ENCODE measurements at places on chromosomes 4 and X.
A peak's percentile ranks its signal among the peaks of the same experiment; 100 is the strongest.

- no peak for DNase-seq
Measured at GRCh38 chr4:113757486-113757885, 4.1 kb downstream of the CAMK2D start.

DNA sequence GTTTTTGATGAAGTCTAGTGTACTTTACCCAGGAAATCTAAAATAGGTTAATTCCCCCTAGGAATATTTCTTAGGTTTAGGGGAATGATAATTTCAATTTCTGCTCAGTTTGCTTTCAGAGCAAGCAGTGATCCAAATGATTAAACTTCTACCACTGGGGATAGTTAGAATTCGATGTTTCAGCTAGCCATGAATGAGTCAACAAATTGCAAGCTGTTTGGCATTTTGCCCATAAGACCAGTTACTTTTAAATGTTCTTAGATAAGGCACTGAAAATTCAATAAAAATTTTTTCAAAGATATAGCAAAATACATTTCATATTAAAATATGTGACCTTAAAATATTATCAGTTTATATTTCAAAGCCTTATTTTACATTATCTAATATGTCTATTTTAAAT lies 993.6 kb downstream of the ARAP2 start:
- DNase-seq: no peak

DNA sequence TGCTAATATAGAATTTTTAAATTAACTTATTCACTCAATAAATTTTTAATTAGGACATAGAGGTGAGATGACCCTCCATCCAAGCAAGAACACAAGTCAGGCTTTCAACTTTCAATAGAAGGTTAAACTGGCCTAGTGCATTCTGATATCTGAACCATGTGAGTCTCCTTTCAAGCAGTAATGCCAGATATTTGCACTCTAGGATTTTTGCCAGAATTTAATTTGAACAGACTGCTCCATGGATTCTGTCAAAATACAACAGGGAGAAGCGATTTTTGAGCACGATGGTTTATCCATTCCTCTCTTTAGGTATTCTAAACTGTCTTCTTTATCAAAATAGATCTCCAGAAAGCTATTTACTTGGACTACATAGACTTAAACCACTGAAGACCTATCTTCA lies 72.0 kb upstream of the DCLK2 start:
- no peak for DNase-seq

DNA sequence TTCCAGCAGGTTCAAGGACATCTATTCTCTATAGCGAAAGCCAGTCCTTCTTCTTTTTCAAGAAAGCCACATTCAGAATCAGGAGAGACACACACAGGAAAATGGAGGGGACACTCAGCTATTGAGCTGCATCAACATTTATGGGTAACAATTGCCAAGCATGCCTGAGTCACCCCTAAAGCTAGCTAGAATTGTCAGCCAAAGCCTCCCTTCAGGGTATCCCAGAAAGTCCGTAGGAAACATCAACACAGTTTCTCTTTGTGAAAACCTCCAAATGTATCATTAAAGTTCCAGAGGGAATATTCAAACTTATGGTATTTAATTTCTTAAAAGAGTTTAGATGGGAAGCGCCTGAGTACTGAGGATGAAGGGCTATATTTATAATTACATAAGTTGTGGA lies 331.1 kb upstream of the SLC7A11 start:
- no peak for DNase-seq

DNA sequence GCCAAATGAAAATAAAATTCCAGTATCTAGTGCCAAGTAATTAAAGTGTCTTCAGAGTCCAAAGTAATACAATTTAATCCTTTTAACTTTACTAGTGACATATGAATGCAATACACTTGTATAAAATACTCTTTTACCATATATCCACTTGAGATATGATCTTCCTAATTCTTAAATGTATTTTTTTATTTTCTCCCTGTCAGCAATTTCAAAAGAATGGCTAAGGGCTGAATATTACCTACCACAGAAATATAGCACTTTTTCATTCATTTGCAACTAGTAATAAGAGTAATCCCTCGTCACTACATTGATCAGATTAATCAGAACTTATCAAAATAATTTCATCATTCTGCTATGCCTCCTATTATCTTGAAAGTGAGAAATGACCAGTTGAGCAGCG lies 10.1 kb upstream of the TBX22 start:
- no peak for DNase-seq

GRCh38 chrX:107750263-107750662 lies 25.3 kb downstream of the TSC22D3 start:
- DNase-seq: no peak

- no peak for DNase-seq
Measured at GRCh38 chr4:168522829-168523489, 26.1 kb downstream of the PALLD start.

- no peak for DNase-seq
Measured at GRCh38 chr4:40210776-40211175, 13.9 kb downstream of the RHOH start.

GRCh38 chr4:79827283-79827682 lies 245.7 kb downstream of the ANTXR2 start:
- DNase-seq: no peak

DNA sequence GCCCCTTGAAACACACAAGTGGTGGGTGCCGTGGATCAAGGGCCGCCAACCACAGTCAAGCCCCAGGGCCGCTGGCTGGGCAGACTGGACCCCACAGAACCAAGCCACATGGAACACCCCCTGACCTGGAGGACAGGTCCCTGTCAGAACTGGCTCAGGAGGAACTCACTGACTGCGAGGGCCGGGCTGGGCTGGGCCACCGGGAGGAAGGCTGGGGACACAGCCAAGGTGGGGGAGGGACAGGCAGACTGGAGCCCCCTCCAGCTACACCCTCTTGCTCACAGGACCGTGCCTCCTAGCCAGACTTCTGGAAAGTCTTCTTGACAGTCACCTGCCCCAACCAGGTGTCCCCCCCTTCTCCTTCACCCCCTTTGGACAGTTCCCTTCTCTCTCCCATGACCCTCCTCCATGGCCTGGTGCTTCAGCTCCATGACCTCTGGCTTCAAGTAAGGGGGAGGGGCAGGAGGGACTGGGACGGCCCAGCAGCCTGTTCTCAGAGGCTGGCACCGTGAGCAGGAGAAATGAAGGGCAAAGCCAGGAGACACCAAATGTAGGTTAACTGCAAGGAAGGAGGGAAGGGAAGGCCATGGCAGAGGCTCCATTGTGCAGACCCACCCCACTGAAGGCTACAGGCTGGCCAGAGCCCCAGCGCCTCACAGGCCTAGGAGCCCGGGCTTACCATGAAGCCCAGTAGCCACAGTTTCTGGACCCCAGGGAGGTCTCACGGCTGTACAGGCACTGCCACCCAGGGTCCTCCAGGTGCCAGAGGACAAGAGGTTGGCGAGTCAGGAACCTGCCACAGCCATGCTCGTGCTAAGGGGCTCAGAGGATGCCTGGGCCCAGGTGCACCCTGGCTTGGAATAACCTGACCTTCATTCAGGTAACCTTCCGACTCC lies 22.6 kb upstream of the DUSP9 start:
- no peak for DNase-seq

- no peak for DNase-seq
Measured at GRCh38 chrX:41634284-41634683, 54.5 kb upstream of the GPR34 start.

DNA sequence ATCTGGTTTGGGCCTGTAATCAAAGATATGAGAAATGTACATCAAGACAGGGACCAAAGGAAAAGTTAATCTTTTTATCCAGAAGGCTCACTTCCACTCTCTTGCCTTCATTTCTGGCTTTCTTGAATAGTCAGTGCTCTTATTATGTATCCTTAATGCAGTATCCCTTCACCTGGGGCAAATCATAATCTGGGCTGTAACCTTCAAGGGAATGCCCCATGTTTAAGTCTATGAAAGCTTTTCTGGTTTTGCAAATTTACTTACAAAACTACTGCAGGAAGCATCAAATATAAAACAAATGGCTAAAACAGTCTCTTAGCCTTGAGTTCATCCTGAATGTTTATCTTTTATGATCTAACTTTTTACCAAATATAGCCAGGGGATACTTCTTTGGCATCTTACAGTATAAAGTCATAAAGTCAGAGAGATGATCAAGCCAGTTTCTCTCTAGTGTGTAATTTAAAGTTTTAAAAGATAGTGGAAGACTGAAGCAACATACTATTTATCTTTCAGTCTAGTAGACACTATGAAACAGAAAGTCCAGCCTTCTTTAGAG lies 1214.8 kb downstream of the STIM2 start:
- no peak for DNase-seq

- no peak for DNase-seq
Measured at GRCh38 chr4:184444953-184445309, 29.4 kb downstream of the IRF2 start.

DNA sequence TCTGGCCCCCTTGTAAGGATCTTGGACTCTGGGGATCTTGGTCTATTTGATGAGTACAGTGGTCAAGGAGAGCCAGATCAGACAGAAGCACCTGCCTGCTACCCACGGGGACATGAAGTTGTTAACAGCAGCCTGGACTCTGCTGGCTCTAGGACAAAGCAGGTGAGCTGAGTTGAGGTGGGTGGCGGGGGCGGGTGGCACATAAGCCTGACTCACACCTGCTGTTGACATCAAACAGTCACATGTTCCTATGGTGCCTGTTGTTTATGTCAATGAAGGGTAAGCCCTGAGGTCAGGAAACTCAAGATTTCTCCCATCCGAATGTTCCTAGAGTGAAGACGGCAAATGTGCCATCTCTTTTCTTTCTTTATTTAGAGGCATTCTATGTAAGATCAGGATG lies 50.1 kb upstream of the CLNK start:
- no peak for DNase-seq

GRCh38 chr4:182427554-182427953 lies 184.4 kb downstream of the TENM3 start:
- DNase-seq: no peak

DNA sequence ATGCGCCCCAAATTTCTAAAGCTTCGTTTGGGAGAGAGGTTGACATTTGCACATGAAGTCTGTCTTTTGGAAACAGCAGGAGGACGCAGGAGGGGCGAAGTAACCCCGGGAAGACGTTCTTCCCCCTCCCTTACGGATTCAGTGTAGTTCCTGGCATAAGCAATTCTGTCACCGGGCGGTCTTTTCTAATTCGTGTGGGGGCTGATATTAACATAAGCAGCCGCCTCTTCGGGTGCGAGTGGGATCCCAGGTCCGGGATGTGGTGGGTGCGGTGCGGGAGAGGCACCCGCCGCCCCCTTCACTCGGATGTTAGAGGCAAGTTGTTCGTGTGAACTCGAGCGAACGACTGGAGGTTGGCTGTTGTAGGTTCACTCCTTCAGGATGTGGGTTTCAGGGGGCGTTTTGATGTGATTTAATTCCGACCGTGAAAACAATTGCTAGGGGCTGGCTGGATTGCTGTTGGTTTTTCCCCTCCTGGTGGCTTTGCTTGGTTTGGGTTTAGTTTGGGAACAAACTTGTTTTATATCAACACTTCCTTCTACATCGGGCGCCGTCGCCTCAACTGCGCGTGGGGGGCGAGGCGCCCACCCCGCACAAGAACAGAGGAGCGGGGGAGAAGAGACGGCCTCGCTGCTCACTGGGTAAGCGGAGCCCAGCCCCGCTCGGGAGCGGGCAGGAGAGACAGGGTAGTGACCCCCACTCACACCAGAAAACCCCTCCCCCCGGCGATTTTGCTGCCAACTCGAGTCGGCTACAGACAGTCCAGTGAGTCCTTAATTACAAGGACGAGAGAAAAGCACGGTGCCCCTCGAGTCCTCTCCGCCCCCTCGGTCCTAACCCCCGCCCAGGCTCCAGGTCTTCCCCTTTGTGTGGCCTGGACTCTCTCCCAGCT lies 2.9 kb upstream of the LEF1 start:
- peak; percentile 58 for DNase-seq

GRCh38 chr4:134700251-134700650 lies 498.7 kb upstream of the PABPC4L start:
- DNase-seq: no peak

DNA sequence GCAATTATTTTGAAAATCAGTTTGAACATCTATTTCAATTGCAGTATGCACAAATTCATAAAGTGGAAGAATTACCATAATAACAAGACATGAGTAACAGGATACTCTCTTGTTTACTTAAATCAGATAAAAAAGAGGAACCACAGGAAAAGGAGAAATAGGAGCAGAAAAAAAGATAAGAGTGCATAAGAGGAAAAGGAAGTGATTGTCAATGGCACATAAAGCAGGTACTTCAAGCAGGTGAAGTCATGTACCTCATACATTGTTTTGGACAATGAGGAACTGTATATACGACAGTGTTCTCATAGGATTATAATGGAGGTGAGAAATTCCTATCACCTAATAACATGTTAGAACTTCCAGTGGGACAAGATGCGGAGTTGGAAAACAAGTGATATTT lies 334.5 kb upstream of the PCDH7 start:
- DNase-seq: no peak

DNA sequence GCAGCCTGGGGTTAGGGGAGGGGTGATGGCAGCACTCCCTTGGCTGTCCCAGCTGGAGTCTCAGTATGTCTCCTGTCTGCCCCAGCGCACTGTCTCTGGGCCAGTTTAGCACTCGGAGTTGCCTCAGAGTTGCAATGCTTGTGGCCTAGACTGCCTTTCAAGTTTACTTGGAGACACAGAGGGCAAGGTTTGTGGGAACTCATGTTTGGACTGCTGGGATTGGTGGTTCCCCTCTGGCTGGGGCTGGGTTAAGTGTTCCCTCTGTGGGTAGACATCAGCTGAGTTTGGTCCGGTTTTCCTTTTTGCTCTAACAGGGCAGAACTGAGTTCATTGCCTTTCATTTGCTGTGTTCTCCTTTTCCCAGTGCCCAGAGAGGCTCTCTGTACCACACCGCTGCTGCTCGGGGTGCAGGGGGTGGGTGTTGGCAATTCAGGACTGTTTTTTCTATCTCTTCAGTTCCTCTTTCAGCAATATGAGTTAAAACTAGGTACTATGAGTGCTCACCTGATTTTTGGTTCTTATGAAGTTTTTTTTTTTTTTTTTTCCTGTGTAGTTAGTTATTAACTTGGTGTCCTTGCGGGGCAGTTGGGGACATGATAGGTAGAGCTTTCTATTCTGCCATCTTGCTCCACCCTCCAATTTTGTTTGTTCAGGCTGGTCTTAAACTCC lies 17.2 kb downstream of the RAB33B start:
- DNase-seq: no peak

- no peak for DNase-seq
Measured at GRCh38 chr4:143391895-143392294, 55.2 kb downstream of the GAB1 start.

- DNase-seq: no peak
Measured at GRCh38 chrX:151754641-151755215, 20.2 kb downstream of the CNGA2 start.

- DNase-seq: no peak
Measured at GRCh38 chr4:94641702-94642560, 115.8 kb upstream of the BMPR1B start.

- peak; percentile 46 for DNase-seq
Measured at GRCh38 chr4:2261110-2261852, 628 bp downstream of the MXD4 start.
